ENCODE measurements at places on chromosomes 2 and 18. TPM values are rescaled to one million over a fixed set of nuclear protein-coding genes. Genes with fewer than 3 reads are reported as not detected.

ZNF397 gene
- 9.2 TPM for total RNA-seq

AGXT gene
- total RNA-seq, result not detected

RBM44 gene
- 0.27 TPM for total RNA-seq

DYNAP gene
- not detected for total RNA-seq

ST8SIA5 gene
- under 0.01 TPM for total RNA-seq

SEMA4C gene
- total RNA-seq, result 26.1 TPM

ALK gene
- total RNA-seq, result under 0.01 TPM

GRCh38 chr2:64649013-64649484, 4.7 kb downstream of the SERTAD2 start:
- no peak for DNase-seq

DNA sequence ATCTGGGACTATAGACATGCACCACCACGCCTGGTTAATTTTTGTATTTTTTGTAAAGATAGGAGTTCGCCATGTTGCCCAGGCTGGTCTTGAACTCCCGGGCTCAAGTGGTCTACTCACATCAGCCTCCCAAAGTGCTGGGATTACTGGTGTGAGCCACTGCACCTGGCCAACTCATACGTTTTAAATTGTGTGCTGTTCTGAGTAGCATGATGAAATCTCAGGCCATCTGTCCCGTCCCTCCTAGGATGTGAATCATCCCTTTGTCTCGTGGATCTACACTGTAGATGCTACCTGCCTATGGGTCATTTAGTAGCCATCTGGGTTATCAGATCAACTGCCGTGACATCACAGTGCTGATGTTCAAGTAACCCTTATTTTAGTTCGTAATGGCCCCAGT, 38.5 kb upstream of the RMP24 start:
- DNase-seq, result no peak

- no peak for DNase-seq
Observed at GRCh38 chr2:3198119-3198518, 179.5 kb downstream of the EIPR1 start.

DNA sequence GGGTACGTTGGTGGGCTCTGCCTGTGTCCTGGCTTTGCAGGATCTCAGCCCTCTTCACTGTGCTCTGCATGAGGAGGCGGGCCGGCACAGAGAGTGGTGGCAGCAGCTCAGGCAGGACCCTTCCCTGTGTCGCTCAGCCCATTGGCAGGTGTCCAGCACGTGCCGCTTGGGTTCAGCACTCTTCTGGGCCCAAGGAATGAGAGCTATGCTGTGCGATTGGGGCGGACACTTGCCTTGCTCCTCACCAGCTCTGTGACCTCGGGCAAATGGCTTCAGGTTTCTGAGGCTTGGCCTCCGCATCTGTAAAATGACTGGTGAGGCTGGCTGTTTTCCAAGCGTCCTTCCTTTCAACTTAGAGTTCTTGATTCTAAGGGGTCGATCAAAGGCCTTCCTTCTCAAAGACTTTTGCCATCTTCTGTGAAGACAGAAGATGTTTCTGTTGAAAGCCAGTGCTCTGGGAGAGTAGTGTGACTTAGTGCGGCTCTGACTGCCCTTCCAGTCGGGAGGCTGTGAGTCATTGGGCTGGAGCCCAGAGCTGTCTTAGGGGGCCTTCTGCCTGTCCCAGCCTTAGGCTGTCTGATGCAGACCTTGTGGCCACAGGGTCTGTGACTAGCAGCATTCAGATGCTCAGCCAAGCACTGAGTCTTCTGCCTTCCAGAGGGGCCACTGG, 35.6 kb downstream of the GLI2 start:
- DNase-seq, result no peak

- DNase-seq, result no peak
Observed at GRCh38 chr2:183063083-183063482, 15.5 kb upstream of the DUSP19 start.

GRCh38 chr2:59395119-59395518, 1154.0 kb upstream of the FANCL start:
- DNase-seq, result no peak

GRCh38 chr2:11073776-11074175, 81.5 kb upstream of the SLC66A3 start:
- DNase-seq, result no peak

GRCh38 chr18:22613058-22613690, 195.5 kb upstream of the CTAGE1 start:
- DNase-seq, result no peak

DNA sequence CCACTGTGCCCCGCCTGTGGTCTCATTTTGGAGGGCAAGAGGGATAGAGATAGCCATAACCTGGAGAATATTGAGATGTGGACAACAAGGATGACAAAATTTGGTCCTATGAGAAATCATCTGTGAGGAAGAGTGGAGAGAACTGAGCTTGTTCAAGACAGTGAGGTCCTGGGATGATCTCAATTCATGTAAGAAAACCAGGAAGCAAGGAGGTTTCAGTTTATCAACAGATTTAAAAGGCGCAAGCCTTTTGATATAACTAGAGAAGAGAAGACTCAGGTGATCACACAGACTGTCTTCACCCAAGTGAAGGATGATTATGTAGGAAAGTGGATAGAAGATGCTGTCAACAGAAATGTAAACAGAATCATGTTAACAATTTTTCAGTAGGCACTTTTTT, 39.1 kb downstream of the PCBP1 start:
- DNase-seq, result no peak

GRCh38 chr2:51619961-51620360, 588.0 kb upstream of the NRXN1 start:
- no peak for DNase-seq

DNA sequence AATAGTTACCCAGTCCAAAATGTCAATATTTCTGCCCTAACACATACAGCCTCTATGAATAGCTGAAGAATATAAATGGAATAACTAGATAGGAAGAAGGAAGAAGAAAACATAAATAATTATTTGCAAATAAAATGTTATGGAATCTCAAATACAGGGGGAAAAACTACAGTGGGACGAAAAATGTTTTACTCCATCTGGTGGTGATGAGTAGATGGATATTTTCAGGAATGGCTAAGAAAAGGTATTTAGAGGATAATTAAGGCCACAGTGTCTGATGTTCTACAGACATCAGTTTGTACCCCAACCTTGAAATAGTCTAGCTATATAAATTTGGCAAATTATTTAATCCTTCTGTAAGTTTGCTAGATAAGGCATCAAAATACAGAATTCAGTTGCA, 178.1 kb upstream of the FSHR start:
- DNase-seq, result no peak

GRCh38 chr18:21991886-21992285, 177.5 kb upstream of the GATA6 start:
- no peak for DNase-seq

DNA sequence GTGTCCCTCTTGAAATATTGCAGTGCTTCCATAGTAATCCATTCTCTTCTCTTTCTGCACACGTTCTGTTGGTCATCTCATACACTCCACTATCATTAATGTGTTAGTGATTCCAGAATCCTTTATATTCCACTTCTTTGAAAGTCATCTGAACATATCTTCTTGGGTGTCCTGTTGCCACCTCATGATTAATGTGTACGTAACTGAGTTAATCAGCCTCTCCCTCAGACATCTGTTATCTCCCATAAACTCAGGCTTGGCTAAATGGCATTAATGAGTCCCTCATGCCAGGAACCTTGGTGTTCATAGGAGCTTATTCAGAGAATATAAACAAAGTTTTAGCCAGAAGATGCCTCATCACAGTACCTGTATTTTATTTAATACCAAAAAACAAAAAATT, 126.4 kb downstream of the NCOA1 start:
- DNase-seq, result no peak

- no peak for DNase-seq
Observed at GRCh38 chr2:191190435-191190834, 39.6 kb upstream of the STAT4 start.
